Brain (organoid and tissue), 16 donors: ENCODE measurements at places on chromosomes 5 and 9.

GRCh38 chr9:136784249-136784996 is 6.7 kb upstream of the TMEM141 start:
- peak; percentile 73 for DNase-seq

GRCh38 chr9:70011366-70011765 is 32.3 kb upstream of the MAMDC2 start:
- no peak for DNase-seq

DNA sequence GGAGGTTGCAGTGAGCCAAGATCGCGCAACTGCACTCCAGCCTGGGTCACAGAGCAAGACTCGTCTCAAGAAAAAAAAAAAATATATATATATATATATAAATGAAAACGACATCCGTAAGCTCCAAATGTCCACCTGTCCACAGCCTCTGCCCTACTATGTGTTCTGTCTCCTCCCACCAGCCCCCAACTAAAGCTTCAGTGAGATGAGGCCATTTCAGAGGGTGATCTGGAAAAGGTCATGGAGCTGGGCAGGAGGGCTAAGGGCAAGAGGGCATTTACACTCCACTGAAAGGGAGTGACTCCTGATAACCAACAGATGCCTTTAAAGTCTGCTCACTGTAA is 2.4 kb downstream of the SPRY4 start:
- DNase-seq: no peak

DNA sequence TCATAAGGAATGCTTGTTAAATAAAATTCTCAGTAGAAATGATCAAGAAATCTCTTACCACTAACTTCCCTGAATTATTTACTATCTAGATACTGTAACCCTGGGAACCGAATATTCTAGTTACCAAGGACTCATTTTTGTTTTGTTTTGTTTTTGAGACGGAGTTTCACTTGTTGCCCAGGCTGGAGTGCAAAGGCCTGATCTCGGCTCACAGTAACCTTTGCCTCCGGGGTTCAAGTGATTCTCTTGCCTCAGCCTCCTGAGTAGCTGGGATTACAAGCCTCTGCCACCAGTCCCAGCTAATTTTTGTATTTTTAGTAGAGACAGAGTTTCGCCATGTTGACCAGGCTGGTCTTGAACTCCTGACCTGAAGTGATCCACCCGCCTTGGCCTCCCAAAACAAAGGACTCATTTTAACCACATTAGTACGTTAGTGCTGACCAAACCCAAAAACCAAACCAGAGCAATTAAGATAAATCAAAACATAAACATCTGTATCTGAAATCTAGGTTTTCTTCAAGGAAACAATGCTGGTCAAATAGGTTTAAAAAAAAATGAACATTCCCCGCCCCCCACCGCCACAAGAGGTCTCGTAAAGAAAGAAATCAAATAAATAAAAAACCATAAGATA is 3.7 kb downstream of the TXN start:
- DNase-seq: no peak

- DNase-seq: no peak
Observed at GRCh38 chr5:83368835-83369234, 102.7 kb upstream of the VCAN start.

DNA sequence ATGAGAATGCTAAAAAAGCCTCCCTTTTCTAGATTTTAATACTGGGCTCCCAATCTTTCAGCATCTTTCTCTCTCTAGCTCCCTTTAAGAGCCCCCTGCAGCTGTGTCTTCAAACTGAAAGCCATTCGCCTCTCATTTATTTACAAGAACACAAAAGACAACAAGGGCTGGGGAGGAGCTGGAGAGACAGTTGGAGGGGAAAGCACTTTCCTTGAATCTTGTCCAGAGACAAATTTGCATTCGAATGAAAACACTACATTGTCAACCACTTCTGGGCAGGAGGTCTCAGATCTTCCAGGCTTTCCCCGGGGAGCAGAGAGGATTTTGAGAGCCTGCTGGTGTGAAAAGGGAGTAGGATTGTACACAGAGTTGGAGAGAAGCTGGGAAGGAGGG is 518.3 kb downstream of the CTNND2 start:
- peak; percentile 89 for DNase-seq

DNA sequence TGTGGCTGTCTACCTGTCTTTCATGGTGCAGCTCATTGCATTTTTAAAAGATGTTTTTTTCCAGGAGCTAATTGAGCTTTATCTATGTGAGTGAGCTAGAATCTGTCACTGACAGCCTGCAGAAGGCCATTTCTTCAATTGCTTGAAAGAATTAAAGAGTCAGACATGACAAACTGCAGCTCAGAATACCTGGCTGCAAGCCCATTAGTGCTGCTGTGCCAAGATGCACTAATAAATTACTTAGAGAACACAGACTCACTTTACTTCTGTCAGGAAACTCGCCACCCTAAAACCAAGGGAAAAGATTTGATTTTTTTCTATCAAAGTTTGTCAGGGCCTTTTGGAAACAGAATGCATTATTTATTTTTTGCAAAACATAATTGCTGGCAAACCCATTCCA is 368.3 kb downstream of the CAAP1 start:
- DNase-seq: peak; percentile 80

DNA sequence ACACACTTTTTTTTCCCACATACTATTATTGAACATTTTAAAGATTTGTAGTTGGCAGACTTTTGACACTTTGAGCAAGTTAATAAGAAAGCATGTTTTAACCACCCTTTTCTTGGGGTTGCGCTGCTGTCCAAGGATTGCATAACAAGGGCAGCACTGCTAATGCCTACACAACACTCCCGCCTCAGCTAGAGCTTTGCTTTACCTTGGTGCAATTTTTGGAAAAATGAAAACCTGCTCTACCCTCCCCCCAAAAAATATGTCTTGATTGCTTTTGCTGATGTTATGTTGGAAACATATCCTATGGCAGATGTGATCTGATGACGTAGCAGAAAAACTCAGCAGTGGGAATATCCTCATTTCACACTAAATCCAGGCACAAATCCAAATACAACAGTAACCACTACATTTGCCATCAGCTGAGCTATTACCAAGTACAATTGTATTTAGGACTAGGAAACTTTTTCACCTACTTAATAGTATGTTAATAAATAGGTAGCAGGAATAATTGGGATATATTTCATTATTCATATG is 51.5 kb downstream of the UBE2R2 start:
- no peak for DNase-seq

GRCh38 chr5:96854067-96854466 is 22.2 kb upstream of the ERAP2 start:
- DNase-seq: no peak

- DNase-seq: no peak
Observed at GRCh38 chr9:133389025-133389557, 12.9 kb downstream of the STKLD1 start.

GRCh38 chr9:76772686-76773445 is 8.6 kb downstream of the PCA3 start:
- DNase-seq: peak; percentile 30

DNA sequence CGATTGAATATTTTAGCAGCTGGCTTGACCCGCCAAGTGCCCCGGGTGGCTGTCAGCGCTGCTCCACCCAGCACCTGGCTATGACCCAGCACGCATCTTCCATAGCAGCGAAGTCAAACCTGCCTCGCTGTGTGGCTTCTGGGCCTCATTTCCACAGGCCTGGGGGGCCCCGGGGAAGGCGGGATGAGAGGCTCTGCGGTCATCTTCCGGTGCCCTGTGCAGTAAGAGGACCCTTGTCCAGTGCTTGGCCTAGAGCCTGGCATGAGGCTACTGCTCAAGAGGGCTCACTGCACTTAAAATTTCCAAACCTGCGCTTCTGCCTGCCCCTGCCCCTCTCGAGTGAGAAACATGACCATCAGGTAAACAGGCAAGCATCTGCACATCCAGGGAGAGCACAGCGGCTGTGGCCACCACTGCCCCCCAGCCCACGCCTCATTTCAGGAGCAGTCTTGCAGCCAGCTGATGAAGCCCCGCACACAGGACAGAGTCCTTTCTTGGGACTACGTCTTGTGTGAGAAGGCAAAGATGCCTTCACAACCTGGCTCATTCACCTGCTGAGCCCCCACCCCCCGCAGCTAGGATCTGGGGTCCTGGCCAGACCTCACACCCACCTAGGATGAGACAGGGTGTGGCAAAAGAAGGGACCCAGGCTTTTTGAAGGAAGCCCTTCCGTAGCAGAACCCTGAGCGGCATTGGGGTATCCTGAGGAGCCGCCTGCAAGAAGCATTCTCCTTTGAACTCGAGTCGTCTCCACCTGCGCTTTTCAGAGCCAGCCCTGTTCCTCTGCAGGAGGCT is 69.5 kb upstream of the UNC5A start:
- DNase-seq: no peak

DNA sequence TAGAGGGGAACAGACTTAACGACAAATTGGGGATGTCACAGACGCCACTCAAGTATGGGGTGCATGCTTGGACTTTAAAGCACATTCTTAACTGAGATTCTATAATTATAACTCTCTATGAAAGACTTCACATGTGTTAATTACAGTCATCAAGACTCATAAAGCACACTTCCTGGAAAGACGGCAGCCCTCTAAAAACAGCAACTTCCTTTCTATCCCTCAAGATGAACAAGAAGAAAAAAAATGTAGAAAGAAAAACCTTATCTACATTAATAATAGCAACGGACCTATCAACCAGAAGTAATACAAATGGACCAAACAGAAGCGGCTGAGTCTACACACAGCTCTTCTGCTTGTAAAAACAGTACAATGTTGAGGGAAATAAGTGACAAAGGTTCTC is 21.2 kb downstream of the GNAQ start:
- no peak for DNase-seq

DNA sequence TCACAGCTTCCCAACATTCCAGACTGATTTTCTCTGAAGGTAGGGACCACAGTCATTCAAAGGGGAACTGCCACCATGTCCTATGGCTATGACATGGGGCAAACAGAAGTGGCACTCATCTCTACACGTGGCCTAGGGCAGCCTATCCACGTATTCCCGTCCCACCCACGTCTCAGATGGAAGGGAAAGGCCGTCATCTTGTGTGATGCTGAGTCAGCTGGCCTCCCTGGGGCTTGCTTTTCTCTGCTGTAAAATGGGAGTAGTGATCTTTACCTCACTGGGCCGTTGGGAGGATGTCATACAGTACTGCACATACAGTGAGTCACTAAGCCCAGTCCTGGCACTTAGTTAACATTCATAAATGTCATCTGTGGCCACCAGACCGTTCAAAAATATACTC is 72.3 kb downstream of the RAPGEF1 start:
- DNase-seq: no peak

- DNase-seq: no peak
Observed at GRCh38 chr5:144566747-144567420, 396.2 kb downstream of the KCTD16 start.

DNA sequence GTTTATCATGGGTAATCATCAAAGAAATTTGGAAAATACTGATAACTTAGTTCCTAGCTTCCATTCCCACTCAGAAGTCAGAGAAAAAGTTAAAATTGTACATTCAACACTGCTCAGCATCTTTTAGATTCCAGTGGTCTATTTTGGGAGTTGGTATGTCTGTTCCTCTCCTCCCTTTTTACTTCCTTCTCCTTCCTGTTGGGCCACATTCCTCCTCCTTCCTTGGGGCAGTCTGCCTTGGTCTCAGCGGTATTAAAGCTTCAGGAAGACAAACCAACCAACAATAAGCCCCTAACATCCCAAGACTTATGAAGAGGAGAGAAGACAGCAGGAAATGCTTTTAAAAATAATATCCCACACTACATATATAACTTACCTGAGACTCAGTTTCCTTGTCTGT is 49.9 kb upstream of the SSBP2 start:
- no peak for DNase-seq

DNA sequence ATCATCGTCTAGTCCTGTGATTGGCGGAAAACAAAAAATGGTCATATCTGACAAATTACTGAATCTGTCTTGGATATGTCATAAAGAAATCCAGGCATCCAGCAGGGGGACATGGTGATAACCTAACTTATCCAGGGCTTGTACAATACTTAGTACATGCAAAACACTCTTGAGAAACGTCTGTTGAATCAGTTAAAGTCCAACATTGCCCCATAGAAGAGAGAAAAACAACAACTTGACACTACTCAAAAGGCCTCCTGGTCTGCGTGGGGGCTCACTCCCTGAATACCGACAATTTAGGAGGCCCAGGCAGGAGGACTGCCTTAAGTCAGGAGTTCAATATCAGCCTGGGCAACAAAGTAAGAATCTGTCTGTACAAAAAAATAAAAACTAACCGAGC is 217.5 kb downstream of the DCP2 start:
- DNase-seq: no peak

DNA sequence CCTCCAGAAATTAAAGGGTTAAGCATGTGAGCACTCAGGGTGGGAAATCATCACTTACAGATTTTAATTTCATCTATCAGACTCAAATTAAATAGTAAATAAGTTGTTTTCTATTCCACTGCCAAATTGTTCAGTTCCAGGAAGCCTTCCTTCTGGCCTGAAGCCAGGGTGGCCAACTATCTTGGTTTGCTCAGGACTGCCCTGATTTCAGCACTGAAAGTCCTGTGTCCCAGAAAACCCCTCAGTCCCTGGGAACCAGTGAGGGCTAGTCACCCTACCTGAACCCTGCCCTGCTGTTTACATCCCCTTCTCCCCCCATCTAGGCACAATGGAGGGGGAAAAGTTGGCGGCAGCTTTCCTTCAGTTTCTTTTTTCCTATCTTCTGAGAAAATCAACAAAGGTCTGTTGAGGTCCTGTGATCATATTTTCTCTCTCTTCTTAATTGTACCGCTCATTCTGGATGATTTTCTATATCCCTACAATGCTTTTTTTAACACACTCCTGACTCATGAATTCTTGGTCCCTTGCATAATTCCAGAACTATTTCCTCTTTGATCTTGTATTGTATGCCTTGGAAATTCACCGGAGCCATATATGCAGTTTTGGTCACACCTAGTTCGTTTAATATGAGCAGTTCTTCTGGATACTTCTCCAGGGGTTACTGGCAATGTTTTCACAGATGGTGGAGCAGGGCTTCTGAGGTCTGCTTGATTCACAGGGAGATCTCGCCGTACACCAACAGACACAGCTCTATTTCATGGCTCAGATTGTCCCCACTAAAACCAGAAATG is 103.8 kb downstream of the MAP1B start:
- DNase-seq: no peak

GRCh38 chr5:127183332-127183731 is 107.3 kb upstream of the MEGF10 start:
- no peak for DNase-seq
